H1 (cell line): ENCODE measurements at places on chromosomes 5 and 9. TPM values are rescaled to one million over a fixed set of nuclear protein-coding genes. Genes with fewer than 3 reads are reported as not detected.

DNA sequence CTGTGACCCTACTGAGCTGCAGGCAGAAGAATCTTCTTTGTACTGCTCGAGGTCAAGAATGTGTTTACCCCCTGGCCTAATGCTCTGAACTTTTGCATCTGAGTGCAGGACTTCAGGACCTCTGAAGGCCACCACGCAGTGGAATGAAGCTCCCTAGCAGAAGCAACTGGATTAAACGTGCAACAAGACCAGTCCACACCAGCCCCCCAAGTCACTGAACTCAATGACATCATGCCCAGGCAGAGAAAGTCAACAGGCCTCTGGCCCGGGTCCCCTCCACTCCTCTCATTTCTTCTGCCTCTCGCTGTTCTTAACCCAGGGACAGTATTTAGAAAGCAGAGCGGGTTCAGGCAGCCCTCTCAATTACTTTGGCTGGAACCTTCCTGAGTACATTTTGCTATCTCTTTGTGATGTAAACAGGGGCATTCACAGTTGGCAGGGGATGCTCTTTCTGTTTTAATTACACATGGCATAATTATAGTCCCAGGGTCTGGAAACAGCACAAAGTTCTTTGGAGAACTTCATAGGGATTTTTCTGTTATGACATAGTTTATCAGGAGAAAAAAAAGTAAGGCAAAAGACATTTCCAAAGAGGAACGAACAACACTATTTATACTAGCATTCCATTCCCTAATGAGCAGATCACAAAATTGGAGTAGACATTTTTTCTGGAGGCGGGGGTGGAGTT, 108.2 kb upstream of the SPATA31D4 start:
- no peaks in the 10 kb centered on the region for H3K36me3 ChIP-seq
- no peak overlapping the region for H3K27ac ChIP-seq
- no peak for DNase-seq
- no peak overlapping the region for H3K4me3 ChIP-seq
- peaks cover 12% of the 10 kb centered on the region for H3K4me1 ChIP-seq

DNA sequence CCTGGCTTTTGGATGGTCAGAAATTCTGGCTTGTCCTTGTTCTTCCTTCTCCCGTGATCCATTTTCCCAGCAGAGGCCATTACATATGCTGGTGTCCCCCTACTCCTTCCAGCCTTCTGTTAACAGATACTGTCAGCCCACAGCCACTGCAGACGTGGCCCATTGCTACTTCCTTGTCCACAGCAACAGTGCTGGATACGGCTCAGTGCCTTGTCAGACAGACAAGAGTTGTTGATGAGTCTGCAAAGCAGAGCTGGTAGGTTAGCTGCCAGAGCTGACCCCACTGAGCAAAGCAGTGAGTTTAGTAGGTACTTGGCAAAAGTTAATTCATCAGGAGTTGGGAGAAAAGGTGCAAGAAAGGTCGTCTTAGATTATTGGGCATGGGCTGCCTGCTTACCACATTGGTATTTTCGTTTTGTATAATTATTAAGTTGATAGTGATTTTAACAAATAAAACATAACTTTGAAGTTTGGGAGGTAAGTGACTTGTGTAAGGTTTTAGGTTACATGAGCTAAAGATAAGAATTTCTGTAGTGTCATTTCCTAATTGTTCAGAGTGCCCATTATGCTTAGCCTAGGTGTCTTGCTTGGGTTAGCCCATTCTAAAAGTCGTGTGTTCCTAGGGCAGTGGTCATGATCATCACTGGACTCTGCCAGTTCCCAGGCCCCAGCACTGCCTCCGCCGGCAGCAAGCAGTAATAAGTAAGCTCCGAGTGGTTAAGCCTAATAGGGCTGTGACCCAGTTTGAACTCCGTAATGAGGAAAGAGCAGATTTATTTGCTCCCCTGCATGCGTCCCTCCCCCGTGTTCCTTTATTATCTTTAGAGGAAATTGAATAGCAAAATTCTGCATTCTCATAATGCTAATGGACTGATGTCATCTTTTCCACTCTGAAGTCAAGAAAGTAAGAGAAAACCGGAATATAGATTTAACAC, 292.0 kb downstream of the FANCC start:
- H3K36me3 ChIP-seq = no peaks in the 10 kb centered on the region
- no peaks in the 10 kb centered on the region for H3K27me3 ChIP-seq
- no peak overlapping the region for H3K27ac ChIP-seq

ADAMTS19 gene
- total RNA-seq = 26.2 and 28.8 TPM in 2 replicates

DNA sequence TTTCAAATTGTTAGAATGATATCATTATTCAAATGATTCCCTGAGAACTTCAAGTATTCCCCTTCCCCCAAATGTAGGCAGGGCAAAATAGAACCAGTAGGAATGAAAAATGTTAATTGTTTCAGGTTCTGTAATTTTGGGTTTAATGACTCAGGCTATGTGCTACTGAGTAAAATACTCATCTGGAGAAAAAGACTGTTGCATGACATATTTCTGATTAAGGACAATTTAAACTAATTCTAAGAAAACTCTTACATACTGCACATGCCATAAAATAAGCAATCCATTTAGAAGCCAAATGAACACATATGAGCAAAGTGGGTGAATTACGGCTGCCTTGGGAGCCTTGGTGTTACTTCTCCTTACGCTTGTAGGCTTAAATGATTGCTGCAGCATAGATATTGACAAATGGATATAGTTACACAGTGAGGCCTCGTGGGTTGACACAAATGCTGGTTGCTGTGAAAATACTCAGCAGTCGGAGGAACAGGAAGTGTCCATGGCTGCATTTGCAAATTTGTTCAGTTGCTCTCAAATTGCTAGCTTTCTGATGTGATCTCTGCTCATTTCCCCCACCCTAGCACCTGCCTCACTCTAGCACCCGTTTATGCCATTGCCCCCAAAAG, 174.9 kb upstream of the DMAC1 start:
- H3K36me3 ChIP-seq = no peaks in the 10 kb centered on the region
- DNase-seq = no peak
- no peak overlapping the region for H3K4me3 ChIP-seq

GRCh38 chr9:6655036-6655435, 9.5 kb upstream of the GLDC start:
- no peak for DNase-seq
- H3K27me3 ChIP-seq = no peaks in the 10 kb centered on the region
- no peak overlapping the region for H3K4me3 ChIP-seq
- no peaks in the 10 kb centered on the region for H3K36me3 ChIP-seq

CCDC180 gene
- total RNA-seq = 3.6 and 8.2 TPM in 2 replicates

DMRT2 gene
- 0.61 and 0.93 TPM in 2 replicates for total RNA-seq

DNAJC18 gene
- total RNA-seq = 22.0 and 29.2 TPM in 2 replicates

- DNase-seq = no peak
- H3K4me1 ChIP-seq = peaks cover 34% of the 10 kb centered on the region
- H3K4me3 ChIP-seq = peak overlapping the region; percentile 52
Observed at GRCh38 chr9:135993409-135993742, 32.2 kb upstream of the UBAC1 start.

DNA sequence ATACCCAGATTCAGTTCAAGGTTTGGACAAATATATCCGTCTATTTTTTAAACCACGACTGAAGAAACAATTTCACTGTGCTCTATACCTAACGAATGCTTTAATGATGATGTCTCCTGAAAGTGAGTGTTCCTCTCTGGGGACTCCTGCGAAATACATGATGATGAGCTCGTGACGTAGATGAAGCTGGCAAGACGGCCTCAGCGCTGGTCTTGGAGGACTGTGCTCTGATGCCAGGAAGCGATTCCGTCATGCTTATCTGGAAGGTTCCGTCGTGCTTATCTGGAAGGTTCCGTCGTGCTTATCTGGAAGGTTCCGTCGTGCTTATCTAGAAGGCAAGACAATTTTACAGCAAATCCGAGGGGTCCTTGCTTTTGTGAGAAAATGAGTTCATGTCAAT, 250.8 kb upstream of the IRX2 start:
- H3K27me3 ChIP-seq = no peaks in the 10 kb centered on the region
- H3K27ac ChIP-seq = no peak overlapping the region
- no peaks in the 10 kb centered on the region for H3K36me3 ChIP-seq
- H3K4me1 ChIP-seq = no peaks in the 10 kb centered on the region
- H3K4me3 ChIP-seq = no peak overlapping the region

ZNF879 gene
- 3.1 and 3.9 TPM in 2 replicates for total RNA-seq

DNA sequence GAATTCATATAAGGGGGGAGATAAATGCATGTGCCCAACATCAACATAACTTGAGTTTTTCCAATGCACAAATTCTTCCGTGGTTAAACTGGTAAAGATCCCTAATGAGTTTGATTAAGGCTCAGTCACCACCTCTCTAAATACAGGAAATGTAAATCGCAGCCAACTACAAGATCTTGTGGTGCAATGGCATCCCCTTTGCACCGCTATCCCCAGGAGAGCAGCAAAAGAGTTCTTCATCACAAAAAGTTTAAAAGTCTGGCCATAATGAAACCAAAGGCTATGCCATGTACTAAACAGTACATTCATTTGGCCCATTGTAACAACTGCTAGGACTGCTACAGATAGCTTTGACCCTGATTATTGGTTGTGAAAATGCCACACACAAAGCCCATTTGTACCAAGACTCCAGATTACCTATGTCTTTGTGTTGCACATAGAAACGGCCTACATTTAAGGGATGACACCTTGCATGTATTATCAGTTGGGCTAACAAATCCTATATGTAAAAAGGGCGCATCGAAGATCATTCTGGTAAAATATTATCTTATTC, 44.5 kb downstream of the ZNF608 start:
- H3K27me3 ChIP-seq = no peaks in the 10 kb centered on the region
- peaks cover 41% of the 10 kb centered on the region for H3K4me1 ChIP-seq
- H3K36me3 ChIP-seq = no peaks in the 10 kb centered on the region
- no peak overlapping the region for H3K4me3 ChIP-seq
- no peak for DNase-seq
- H3K27ac ChIP-seq = no peak overlapping the region
